Right renal cortex interstitium (tissue), 3 donors: ENCODE measurements at places on chromosomes 5 and 9. TPM values are rescaled to one million over a fixed set of nuclear protein-coding genes. Genes with fewer than 3 reads are reported as not detected.

DNA sequence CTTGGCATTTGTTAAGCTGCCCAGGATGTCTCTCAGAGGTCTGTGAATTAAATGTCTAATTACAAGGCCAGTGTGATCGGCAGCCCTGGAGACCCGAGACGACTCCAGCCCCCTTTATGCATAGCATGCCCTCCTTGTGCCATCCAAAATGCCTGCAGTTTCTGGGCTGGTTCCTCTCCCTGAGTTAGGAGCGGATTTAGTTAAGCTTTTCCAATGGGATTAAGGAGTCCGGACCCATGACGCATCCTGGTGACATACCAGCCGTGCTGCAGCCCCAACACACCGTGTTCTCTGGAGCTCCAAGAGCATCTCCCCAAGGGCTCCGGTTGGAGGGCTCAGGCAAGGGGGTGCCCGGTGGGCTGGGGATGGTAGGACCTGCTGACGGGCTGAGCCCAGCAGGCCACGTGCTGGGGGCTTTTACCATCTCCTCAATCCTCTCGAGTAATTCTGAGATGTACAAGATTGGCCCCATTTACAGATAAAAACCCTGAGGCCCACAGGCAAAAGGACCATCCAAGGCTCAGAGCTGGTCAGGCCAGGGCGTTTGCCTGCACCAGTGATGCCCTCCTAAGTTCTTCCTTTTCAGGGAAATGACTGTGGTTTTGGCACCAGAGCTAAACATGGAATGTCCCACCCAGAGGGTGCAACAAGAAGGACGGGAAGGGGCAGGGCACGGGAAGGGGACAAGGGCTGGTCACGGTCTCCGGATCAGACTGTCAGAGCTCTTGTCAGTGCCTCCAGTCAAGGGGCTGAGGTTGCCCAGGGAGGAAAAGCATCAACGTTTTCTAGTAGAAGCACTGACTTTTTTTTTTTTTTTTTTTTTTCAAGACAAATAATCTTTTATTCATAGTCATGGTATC lies 82.6 kb upstream of the PHYKPL start:
- no peak for DNase-seq

The NPR3 gene
- 27.0 TPM for polyA plus RNA-seq

DNA sequence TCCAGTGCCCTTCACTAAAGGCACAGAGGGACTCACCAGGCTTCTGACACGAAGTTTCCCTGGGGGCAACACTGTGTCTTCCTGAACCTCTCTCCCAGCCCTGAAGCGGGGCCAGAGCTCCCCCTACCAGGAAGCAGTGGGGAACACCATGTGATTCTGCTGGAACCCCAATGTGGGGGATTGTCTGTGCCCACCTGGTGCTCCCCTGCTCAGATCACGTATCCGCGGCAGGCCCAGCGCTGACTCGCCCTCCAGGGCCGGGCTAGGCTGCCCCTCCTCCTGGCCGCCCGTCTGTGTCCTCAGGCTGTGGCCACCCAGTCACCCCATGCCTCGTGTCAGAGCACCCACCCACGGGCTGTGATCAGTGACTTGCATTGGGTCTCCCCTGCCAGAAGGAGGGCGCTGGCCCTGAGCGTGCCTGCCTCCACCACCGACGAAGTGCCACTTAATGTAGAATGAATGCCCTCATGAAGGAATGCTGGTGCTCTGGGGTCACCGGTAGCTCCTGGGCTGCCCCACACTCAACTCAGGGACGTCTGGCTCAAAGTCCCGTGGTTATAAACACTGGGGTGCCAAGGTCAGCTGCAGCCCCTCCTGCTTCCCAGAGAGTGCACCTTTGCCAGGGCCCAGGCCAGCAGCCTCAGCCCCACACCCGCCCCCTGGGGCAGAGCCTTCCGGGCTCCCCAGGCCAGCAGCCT lies 22.1 kb downstream of the SARDH start:
- no peak for DNase-seq

- no peak for DNase-seq
Observed at GRCh38 chr5:95634081-95634480, 12.5 kb upstream of the RFESD start.

DNA sequence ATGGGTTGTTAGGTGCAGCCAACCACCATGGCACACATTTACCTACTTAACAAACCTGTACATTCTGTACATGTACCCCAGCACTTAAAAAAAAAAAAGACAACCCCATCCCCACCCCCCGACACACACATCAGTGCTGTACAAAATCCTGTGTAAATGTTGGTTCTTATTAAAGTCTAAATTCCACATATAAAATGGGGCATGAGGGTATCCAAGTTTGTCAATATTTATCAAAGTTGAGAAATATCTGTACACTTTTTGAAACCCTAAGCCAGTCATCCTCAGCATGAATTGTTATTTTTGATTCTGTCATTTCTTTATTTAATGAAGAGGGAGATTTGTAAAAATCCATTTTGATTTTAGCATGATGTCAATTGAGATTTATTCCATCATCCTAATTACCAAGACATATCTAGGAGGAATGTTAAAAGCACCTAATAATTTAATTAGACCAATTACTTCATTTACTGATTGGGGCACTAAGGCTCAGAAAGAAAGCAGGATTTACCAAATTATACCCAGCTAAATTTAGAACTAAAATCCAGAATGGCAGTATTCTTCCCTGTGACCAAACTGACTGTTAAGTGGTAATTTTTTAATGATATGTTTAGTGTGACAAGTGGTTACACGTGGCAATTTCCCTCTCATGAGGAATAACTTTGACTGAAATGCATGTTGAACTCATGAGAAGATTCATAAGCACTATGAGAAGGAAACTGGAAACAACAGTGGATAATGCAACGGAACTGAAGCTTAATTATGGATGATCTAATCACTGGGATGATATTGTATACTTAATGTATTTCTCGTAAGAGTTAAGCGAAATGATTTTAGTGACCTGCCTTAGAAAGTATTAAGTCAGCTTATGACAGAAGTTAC lies 195.9 kb downstream of the SGCD start:
- DNase-seq, result no peak

GRCh38 chr9:70362952-70363351 lies 51.5 kb downstream of the KLF9 start:
- no peak for DNase-seq
